Body of pancreas (tissue), 4 donors: ENCODE measurements at places on chromosomes 12 and 14. TPM values are rescaled to one million over a fixed set of nuclear protein-coding genes. Genes with fewer than 3 reads are reported as not detected.

Gene DEPDC4
- total RNA-seq = 2.1 TPM

Gene SPIC
- total RNA-seq = not detected

Gene RAD9B
- 2.3 TPM for total RNA-seq

Gene BIN2
- total RNA-seq = 1.0 TPM

Gene CAND1
- 48.8 TPM for total RNA-seq

Gene TAS2R31
- total RNA-seq = 7.0 TPM

Gene IQSEC3
- 0.78 TPM for total RNA-seq

Gene CLEC1B
- total RNA-seq = not detected

Gene KRT86
- 1.8 TPM for total RNA-seq

Gene CSRP2
- total RNA-seq = 4.3 TPM

Gene TRIM9
- total RNA-seq = 0.78 TPM

Gene PTPRR
- 0.78 TPM for total RNA-seq

Gene RAPGEF3
- 23.4 TPM for total RNA-seq

Gene SMIM41
- 0.66 TPM for total RNA-seq

Gene KCNJ8
- 26.2 TPM for total RNA-seq
